Sciatic nerve (tissue), 2 donors: ENCODE measurements at places on chromosomes 11 and 22.
A peak's percentile ranks its signal among the peaks of the same experiment; 100 is the strongest.

DNA sequence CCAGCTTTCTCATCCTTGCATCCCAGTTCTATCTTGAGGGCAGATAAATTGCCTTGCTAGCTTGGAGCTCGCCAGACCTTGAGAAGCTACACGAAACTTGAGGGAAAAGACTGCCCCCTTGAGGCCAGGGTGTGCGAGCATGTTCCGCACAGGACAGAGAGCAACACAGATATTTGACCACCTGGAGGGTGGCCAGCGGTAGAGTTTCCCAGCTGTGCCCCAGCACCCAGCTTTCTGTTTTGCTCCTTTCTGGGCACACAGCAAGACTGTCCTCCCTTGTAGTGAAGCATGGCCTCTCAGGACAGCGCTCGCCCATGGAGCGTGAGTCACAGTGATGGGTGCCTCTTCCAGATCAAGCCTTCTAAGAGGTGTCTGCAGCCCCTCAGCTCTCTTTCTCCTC lies 23.5 kb downstream of the SPATA19 start:
- DNase-seq: peak; percentile 67

DNA sequence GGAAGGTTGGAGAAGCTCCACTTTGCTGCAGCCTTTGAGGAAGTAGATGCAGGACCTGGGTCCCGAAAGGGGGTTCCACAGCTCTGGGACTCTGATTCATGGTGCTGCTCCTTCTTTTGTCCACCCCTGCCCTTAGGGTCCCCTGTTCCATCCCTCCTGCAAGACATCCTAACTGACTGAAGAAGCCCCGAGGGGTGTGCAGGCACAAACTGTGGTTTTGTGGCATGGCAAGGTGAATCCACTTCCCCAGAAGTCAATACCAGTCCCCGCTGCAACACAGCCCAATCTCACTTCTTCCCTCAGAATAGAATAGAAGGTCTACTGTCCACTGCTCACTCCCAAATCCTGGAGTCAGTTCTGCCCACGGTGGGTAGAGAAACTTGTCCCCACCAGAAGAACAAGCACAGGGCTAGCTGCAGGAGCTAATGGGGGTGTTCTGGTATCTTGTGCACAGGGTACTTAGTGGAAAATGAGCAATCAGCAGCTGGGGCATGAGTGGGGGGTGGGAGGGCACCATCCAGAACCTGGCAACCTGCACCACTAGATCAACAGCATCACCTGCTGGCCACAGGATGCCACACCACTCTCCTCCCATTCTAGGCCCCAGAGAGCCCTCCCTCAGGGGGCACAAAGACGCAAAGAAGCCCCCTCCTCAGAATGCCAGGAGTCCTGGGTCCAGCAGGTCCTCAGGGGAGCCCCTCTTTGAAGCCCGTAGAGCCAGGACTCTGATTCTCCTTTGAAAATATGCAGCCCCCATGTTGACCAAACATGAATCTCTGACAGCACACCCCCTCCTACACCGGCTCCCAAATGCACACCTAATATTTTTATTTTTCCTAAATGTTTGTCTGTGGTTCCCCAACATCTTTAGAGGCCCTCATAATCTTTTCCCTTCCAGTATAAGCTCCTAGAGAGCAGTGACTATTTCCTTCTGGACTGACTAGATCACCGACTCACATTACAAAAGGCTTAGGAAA lies 14.1 kb downstream of the SPATA19 start:
- no peak for DNase-seq

GRCh38 chr11:74636630-74637184 lies 44.3 kb downstream of the POLD3 start:
- DNase-seq: no peak

- peak; percentile 27 for DNase-seq
Observed at GRCh38 chr11:61054927-61055562, 47.2 kb upstream of the CD5 start.

GRCh38 chr11:103266167-103266831 lies 157.1 kb downstream of the DYNC2H1 start:
- no peak for DNase-seq

DNA sequence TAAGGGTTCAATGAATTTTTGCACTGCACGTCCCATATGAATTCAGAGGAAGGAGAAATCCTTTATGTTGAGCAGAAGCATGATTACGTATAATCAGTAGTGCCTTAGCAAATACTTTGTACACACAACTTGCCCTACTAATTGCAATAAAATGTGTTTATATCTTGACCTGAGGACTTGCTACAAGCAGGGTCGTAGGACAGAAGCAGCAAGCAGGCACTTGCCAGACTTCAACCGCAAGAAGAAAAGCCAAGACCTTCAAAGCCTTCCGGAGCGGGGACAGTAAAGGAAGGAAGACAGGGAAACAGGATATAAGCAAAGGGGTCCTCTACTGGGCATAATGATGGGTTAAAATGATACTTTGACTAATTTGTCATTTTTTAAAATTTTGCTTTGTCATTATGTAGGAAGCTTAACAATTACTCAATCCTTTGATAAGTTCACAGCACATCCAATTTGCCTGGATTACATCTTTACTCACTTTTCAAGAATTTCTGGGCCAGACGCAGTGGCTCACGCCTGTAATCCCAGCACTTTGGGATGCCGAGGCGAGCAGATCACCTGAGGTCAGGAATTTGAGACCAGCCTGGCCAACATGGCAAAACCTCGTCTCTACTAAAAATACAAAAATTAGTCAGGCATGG lies 23.2 kb upstream of the UBASH3B start:
- DNase-seq: no peak

DNA sequence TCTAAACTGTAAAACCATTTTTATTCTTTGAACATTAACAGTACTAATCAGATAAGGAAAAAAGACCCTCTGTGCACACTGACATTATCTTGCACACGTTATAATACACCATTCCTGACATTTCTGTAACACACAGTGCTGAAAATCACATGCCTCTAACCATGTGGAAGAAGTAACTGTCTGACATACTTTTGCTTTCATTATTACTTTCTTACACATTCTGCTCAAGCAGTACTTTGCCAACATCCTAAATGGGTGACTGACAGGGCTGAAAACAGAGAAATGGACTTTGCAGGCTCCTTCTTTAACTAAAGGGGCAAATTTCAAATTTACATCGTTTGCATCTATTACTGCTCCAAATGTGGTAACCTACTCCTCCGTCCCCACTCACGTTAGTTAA lies 22.8 kb upstream of the TP53AIP1 start:
- DNase-seq: no peak

- DNase-seq: no peak
Observed at GRCh38 chr11:88102598-88102934, 72.7 kb downstream of the RAB38 start.

- no peak for DNase-seq
Observed at GRCh38 chr11:43681401-43681942, 934 bp downstream of the HSD17B12 start.

GRCh38 chr11:61129639-61130523 lies 27.6 kb downstream of the CD5 start:
- DNase-seq: peak; percentile 92

DNA sequence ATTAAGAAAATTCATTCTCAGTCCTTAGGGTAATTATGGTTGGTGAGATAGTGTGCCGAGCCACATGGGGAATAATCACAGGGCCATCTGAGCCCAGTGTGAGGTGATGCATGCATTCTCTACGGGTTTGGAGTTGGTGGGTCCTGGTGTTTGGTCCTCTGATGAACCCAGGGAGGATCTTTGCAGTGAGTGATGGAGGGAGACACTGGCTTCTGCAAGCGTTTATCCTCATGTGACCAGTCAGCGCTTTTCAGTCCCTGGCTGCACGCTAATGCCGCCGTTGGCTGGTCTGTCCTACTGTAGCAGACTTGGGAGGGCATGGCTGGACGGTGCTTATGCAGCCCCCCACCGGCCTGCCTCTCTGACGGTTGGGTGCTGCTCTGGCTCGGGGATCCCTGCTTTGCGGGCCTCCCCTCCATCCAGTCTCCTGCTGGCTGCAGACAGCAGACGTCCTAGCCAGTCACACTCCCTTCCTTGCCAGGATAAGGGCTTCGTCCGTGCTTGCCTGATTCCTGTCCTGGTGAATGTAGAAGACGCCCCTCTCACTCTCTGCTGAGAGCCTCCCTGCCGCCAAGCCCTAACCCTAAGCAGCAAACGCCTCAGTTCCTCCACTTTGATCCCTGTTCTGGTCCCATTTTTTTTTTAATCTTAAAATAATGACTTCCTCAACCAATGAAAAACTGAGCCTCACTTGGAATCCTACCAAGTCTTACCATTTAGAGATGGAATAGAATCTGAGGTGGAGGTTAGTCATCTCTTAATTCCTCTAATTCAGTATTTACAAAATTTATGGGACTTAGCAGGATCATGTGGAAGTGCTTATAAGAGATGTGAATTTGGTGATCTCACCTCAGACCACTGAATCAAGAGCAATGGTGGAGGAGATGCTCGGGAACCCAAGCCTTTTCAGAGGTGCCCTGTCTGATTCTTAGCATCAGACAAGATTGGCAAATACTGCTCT lies 143.7 kb upstream of the SORL1-AS1 start:
- no peak for DNase-seq

DNA sequence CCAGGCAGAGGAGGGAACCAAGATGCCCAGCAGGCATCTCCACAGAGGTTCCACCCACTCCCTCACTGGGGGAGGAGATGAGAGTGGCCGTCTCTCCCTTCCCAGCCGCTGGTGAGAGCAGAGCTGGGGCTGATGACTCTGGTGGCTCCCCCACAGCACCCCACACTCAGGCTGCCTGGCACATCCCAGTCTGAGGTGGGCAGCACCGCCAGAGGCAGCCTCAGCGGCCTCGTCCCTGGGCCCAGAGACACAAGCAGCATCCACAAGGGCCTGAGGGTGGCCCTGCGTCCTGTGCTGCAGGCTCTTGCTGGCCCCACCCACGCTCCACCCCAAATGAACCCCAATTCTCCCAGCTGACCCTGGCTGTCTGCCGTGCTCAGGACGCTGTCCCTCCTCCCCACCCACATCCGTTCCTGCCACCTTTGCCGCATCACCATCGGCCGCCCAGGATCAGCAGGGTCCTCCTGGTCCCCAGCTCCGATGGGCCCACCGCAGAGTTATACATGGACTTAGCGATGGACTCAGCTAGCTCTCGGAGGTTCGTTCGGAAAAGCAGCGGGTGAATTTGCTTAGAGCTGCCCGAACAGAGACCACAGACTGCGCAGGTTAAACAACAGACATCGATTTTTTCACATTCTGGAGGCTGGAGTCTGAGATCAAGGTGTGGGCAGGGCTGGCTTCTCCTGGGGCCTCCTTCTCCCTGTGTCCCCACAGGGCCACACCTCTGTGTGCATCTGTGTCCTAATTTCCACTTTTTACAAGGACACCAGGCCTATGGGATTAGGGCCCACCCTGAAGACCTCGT lies 20.2 kb upstream of the CTSD start:
- no peak for DNase-seq

DNA sequence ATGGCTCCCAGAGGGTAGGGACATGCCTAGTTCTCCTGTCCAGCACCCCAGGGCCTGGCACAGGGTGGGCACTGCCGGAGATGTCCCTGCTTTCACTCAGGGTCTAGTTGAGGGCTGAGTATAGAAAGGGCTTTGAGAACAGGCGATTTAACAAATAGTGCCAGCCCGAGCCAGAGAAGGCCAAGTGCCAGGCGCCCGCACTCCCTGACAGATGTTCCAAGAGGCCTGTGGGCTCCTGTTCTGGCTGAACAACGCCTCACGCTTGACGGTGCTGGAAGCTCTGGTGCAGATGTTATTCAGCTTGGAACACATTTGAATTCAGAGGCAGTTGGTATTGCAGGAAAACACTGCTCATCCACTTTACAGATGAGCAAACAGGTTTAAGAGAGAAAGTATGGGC lies 46.5 kb downstream of the NFAM1 start:
- no peak for DNase-seq

- DNase-seq: no peak
Observed at GRCh38 chr11:103877221-103877620, 159.2 kb upstream of the DDI1 start.

DNA sequence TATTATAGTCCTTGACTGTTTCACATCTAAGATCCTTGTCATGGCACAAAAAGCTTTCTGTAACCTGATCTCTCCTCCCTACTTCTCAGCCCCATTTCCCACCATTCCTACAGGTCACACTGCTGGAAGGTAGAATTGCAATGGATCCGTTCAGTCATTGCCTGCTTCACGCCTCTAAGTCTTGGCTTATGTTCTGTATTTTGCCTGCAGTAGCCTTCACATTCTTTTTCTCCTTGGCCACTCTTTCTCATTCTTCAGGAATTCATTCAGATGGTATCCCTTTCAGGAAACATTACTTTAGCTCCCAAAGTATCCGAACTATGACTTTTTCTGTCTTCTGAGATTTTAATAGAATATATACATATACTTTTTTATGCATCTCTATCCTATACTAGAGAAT lies 731.5 kb downstream of the NTM start:
- no peak for DNase-seq

DNA sequence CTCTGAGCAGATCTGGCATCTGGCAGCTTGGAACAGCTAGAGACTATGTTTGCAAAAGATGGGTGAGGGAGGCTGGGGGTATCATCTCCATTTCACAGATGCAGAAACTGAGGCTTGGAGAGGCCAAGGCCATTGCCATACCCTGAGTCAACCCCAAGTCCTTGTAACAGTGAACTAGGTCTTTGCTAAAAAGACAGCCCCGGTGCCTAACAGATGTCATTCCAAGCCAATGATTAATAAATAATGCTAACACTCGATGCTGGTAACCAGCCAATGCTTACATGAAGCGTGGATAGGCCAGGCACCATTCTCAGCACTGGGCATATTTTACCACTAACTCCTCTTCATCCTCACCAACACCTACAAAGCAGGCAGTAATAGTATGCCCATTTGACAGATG lies 164.0 kb downstream of the MN1 start:
- no peak for DNase-seq

DNA sequence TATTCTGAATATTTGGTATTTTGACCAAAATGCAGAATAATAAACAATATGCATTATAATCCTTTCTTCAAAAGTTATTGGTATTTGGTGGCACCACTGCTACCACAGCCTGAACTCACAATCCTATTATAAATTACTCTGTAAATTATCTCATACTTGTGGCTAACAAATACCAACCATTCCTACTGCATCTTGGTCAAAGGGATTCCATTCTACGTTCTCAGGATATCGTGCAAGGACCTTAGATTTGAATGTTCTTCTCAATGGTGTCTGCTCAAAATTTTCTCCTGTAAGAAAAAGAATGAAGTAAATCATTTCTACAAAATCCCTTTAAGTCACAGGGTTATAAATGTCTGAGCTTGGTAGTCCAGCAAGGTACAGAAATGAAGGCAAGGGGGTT lies 58.7 kb downstream of the DENND5A start:
- no peak for DNase-seq

DNA sequence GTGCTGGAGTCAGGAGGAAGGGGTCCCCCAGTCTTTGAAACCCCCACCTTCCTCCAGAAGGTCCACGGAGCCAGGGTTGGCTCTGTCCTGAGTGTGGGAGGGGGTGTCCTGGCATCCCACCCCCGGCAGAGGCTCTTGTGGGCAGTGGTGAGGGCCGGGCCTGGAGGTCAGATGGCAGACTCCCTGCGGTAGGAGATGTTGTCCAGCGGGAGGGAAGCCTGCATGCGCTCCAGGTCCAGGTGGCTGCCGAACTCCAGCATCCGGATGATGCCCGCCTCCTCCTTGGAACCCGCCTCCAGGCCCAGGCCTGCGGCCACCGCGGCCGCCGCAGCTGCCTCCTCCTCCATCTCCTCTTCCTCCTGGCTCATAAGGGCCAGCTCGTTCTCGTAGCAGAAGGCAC lies 28.4 kb downstream of the KCNJ4 start:
- DNase-seq: no peak

GRCh38 chr22:47092896-47093311 lies 330.5 kb downstream of the TBC1D22A start:
- no peak for DNase-seq

GRCh38 chr11:34214961-34215805 lies 109.8 kb downstream of the NAT10 start:
- DNase-seq: no peak
